ENCODE measurements at places on chromosomes 5 and 9.

DNA sequence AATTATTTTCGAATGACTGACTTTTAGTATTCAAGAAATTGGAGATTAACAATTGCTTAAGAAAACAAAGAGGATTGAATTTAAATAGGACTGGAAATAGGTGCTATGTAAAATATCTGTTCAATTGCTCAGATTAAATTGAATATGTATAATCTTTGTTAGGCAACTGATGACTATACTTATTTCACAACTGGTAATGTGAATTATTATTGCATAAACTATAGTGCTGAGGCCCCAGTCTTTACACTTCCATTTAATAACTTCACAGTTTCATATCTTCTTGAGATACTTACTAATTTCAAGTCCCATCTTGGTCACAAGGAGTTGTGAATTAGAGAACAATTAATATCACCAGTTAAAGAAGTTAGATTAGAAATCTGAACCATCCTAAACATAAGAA lies 16.7 kb downstream of the CEP78 start:
- no peak for DNase-seq

GRCh38 chr5:172224996-172225395 lies 31.0 kb downstream of the EFCAB9 start:
- no peak for DNase-seq

- peak; percentile 56 for DNase-seq
These were observed 353 bp downstream of the SH3PXD2B start for GRCh38 chr5:172453986-172454357.

GRCh38 chr9:84667571-84668195 lies 1.8 kb upstream of the NTRK2 start:
- DNase-seq = peak; percentile 39

- DNase-seq = peak; percentile 20
These were observed 18.4 kb downstream of the POU5F2 start for GRCh38 chr5:93723005-93723404.

GRCh38 chr5:113271745-113272454 lies 162.9 kb downstream of the TSSK1B start:
- DNase-seq = no peak

GRCh38 chr5:137856916-137857862 lies 10.5 kb upstream of the MYOT start:
- DNase-seq = no peak

DNA sequence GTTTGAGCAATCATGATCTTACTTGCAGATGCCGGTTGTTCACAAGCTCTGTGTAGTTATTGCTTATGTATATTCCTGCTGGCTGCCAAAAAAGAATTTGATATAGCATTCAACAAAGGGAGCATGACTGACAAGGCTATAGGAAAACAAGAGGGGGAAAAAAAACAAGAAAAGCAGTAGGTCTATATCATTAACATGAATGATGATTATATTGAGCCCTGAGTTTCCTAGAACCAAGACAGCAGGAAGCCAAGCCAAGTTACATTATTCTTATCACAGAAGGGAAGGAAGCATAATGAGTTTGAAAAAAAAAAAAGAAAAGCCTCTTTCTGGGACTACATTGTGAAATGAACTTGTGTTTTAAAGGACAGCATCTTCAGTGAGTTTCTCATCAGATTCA lies 41.0 kb downstream of the TSTD2 start:
- DNase-seq = peak; percentile 21

DNA sequence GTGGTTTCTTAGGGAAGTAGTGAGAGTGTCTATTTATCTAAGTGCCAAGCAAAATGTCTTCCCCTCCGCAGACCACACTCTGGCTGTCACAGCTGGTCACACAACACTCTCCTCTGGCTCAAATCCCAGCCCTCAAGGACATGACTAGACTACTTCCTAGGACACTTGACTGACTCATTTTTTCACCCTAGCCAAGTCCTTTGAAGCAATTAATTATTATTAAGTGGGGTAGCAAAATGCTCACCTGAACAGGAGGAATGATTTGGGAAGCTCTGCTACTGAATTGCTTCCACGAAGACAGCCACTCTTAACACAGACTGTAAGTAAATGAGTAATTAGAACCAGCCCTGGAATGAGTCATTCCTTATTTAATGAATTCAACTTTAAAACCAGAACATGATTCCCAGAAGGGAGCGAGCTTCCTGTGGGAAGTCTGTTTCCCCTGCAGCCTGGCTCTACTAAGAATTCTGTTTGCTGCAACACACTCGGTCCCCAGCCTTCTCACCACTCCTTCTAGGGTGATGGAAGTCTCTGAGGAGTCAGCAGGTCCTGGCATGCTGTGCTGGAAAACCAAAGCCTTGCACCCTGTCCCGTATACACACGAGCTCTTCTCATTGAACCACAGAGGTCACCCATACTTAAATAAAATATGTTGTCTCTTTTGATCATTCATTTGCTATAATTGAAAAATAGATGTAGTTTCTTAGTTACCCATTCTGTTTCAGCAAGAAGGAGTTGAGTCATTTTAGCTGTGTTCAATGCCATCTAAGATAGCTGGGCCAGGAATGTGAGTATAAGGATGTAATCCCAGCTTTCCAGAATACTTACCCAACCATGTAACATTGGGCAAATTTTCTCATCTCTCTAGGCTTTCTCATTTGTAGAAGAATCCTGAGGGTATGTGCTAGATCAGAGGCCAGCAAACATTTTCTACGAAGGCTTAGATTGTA lies 218.6 kb upstream of the RASEF start:
- DNase-seq = peak; percentile 49

GRCh38 chr9:4464911-4465513 lies 25.3 kb upstream of the SLC1A1 start:
- DNase-seq = no peak

GRCh38 chr5:138346889-138347288 lies 5.6 kb upstream of the KDM3B start:
- no peak for DNase-seq

DNA sequence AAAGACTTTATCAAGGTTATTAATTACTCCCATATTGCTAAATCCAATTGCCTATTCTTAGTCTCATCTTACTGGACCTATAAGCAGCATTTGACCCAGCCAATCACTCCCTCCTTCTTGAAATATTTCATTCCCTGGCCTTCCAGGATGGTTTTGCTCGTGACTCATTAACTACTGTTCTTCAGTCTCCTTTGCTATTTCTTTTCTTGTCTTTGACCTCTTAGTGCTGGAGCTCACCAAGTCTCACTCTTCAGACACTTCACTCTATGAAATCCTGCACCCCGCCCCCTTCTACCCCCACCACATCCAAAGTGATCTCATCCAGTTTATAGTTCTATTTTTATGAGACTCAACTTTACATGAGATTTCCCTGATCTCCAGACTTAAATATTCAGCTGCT lies 803.1 kb upstream of the WWC1 start:
- peak; percentile 2 for DNase-seq

GRCh38 chr9:21473236-21473635 lies 8.9 kb downstream of the IFNE start:
- no peak for DNase-seq

- no peak for DNase-seq
These were observed 40.4 kb upstream of the CRB2 start for GRCh38 chr9:123315635-123316034.

GRCh38 chr9:17776735-17777134 lies 197.9 kb downstream of the SH3GL2 start:
- DNase-seq = no peak

GRCh38 chr5:108467563-108467962 lies 85.7 kb upstream of the FBXL17 start:
- no peak for DNase-seq

GRCh38 chr5:176436656-176437055 lies 11.5 kb upstream of the FAF2 start:
- peak; percentile 34 for DNase-seq

GRCh38 chr9:127941062-127941960 lies 3.7 kb upstream of the DPM2 start:
- no peak for DNase-seq

GRCh38 chr9:135009051-135009560 lies 78.4 kb upstream of the OLFM1 start:
- no peak for DNase-seq

GRCh38 chr5:8884029-8884428 lies 661.8 kb downstream of the SEMA5A start:
- no peak for DNase-seq

DNA sequence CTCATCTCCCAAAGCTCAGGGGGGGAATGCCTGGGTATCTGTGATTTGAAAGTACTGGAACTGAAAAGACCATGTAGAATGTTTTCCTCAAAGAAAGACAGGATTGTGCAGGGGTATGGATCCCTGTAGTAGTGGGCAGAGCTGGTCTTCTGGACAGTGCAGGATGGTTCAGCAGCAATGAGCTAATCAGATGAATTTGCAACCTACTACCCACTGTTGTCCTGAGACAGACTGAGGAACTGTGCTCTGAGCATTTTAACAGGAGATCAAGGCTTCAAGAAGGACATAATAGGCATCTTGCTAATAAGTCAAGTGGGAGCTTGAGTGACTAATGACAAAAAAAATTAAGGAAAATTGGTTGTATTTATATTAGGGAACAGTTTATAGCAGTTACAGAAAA lies 61.7 kb downstream of the FYB1 start:
- DNase-seq = no peak

DNA sequence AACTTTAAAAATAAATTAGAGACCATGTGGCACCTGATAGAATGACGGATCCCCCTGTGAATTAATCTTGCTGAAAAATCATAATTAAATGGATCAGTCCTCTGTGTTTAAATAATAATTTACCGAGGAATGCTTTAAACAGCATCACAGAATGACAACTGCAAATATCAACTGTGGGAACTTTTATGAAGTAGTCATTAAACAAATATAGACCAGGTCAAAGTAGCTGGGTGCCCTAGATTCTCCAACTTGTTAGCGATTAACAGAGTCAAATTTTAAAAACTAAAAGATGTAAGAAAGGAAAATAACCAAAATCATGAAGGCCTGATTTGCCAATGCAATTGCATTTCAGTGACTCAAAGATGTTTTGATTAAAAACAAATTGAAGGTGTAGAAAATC lies 933.4 kb downstream of the PTPRD start:
- no peak for DNase-seq

DNA sequence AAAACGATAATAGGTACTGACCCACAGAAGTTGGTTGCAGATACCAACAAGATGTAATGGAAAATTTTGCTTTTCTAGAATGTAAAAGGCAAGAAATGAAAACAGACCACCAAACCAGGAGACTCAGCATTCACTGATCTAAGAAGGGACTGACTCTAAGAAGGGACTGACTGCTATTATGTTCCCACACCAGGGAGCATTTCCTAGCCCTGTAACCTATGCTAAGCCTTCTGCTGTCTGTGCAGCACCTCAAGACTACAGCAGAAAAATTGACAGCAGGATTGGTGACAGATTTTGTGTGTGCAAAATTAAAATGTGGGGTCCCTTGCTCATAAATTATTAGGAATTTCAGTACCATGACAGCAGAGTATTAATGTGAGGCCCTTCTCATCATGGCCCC lies 154.8 kb downstream of the GABRB2 start:
- no peak for DNase-seq

GRCh38 chr5:137563646-137564397 lies 64.7 kb upstream of the SPOCK1 start:
- DNase-seq = peak; percentile 92

DNA sequence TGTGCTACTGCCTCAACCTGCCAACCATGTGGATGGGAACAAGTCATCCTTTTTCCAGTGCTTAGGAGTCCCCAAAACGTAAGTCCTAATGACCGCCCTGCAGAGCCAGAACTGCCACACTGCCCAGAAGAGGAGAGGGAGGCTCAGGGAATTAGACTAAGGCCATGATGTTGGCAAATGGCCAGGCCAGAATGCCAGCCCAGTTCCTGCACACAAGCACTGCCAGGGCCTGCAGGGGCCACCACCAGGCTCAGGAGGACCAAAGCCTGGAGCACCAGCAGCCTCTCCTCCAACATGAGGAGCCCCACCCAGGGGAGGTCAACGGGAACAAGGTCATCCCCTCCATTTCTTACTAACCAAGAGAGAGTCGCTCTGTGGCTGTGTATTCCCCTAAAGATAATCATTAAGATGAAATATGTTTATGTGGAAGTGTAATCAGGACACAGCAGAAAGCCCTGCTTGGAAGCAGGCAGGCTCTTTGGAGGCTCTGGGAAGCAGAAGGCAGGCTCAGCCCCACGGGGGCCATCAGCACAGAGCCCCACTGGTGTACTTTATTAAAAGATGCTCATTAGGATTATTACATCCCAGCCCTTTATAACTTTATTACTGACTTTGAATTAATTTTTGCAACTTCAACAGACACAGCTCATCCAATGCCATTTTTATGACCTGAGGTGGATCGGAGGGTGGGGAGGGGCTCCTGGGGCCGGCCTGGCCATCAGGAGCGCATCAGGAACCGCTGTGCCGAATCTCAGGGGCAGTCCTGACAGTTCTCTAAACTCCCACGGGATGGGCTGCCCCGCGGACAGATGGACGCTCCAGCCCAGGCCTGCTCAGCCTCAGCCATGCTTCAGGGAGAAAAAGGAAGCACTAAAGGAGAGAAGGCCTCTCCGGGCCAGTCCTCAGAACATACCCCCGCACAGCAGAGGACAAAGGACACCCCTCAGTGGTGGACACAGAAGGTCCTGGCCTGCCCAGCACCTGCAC lies 127.0 kb downstream of the ADAMTS2 start:
- no peak for DNase-seq

DNA sequence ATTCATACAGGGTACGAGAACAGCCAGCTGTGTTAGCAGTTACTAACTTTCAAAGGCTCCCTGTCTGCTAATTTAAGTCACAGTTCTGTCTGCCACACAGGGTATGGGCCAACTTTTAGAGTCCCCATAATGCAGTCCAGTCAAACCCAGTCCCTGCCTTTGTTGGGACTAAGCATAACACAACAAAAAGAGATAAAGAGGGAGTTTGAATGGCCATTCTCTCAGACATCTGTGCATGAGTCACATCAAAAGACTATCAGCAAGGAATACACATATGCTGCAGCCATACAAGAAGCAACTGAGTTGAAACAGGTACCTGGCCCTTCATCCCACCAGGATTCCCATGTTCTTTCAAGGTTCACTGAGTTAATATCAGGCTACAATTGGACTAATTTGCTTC lies 744.5 kb upstream of the C9orf72 start:
- DNase-seq = no peak

- peak; percentile 79 for DNase-seq
These were observed 655 bp upstream of the RAI14 start for GRCh38 chr5:34655354-34655991.

DNA sequence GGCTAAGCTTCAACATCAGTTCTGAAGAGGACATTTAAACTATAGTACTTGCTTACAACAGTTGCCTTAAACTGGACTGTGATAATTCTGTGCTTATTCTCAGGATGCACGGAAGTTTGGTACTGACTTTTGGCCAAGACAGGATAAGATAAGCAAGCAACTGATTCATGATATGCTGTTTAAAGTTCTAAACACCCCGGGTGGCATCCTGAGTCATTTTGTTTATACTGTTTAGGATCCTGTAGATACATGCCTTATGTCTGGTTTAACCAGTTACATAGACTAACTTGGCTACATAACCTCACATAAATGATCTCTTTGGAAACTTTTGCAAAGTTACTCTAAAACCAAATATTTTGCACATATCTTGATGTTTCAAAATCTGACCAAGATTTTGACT lies 95.9 kb downstream of the CDH9 start:
- DNase-seq = peak; percentile 39

DNA sequence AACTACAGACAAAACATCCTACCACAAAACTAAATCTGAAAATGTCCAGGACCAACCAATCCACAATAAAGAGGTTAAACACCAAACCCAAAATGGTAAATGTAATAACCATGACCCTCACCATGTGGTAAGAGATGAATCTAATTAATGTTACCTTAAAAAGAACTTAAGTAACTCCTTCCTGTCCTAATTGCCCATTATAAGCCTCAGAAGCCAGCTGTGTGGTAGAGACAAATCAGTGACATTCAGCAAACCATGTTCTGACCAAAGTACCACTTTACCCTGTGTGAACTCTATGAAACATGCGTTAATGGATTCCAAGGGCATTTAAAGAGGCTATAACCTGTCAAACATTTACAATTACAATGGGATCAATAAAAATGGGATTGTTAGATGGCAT lies 25.0 kb downstream of the LPAR1 start:
- DNase-seq = no peak
